ENCODE measurements at places on chromosomes 2 and 18.

GRCh38 chr2:193885419-193885818 is 1690.7 kb upstream of the TMEFF2 start:
- DNase-seq: no peak

GRCh38 chr2:182072861-182073260 is 87.2 kb downstream of the PPP1R1C start:
- no peak for DNase-seq

GRCh38 chr2:212328136-212328535 is 210.5 kb downstream of the ERBB4 start:
- DNase-seq: no peak

GRCh38 chr2:152466980-152467676 is 132.2 kb downstream of the FMNL2 start:
- no peak for DNase-seq

GRCh38 chr2:118761771-118762170 is 85.7 kb downstream of the EN1 start:
- DNase-seq: no peak

DNA sequence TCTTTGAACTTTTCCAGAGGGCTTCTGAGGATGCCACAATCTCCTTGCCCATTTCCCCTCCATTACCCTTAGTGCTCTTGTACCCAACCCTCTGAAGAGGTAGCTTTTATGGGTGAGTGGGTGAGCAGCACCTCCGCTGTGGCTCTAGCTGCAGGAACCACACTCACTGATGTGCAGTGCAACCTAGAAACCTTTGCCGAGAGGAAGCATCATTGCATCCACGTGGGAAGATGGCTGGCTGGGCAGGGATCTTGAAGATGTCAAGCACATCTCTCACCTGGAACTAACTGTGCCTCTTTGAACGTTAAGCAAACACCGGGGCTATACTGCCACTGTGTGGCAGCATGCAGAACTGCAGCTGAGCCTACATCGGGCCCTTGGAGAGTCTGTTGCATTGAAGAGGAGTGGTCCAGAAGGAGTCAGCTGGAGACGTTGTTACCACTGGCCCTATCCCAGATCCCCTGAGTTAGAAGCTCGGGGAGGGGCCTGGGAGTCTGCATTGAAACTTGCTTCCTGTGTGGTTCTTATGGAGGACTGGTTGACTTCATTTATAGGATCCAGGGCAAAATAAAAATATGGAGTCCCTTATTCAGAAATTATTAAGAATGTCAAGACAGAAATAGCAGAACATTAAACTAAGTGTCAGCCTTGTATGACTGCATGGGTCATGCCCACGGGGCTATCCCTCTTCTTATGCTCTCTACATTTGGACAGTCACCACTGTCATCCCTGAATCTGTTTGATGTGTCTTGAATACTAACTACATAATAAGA is 28.7 kb downstream of the IGFBP5 start:
- DNase-seq: peak; percentile 38

- no peak for DNase-seq
These were observed 1071.3 kb upstream of the ZEB2 start for GRCh38 chr2:145591109-145591809.

GRCh38 chr2:233032551-233033320 is at the start of gene NEU2:
Gene NEU2 (plus strand): TSS chr2:233032672. CDS start chr2:233032672, 0 bp downstream.
- DNase-seq: no peak

GRCh38 chr18:46481048-46481846 is 175.8 kb downstream of the LOXHD1 start:
- peak; percentile 11 for DNase-seq

DNA sequence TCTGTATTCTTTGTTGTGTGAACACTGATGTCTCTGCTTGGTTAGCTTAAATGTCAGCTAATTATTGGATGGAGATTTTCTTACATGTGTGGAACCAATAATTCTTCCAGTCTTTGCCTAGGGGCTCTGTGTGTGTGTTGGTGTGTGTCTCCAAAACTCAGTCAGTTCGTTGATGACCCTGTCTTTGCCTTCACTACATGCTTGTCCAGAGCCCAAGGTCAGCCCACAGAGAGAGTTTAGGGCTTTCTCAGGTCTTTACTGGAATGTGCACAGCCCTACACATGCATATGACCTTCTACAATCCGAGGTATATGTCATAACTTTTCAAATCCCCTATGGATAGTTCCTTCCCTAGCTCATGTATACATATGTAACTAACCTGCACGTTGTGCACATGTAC is 74.1 kb upstream of the LDAH start:
- no peak for DNase-seq

GRCh38 chr2:189328848-189329245 is 112.4 kb upstream of the WDR75 start:
- no peak for DNase-seq

- no peak for DNase-seq
These were observed 106.4 kb upstream of the CCDC85A start for GRCh38 chr2:56077359-56077915.

- no peak for DNase-seq
These were observed 373.9 kb upstream of the MC4R start for GRCh38 chr18:60746491-60746890.

DNA sequence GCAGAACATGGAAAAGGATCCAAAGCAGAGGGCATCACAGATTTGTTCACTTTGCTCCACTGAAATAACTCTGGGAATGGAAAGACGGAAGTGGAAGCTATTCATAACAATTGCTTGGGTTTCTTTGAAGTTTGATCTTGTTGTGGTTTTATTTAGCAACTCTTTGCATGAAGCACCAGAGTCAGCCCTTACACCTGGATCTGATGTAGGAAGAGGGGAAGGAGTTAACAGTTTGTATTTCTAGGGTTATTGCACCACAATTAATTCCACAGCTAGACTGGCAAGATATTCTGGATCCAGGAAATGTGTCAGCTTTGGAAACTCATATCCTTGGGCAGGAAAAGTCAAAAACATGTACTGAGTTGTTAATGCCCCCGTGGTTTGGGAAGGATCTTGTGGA is 1143.4 kb downstream of the CNTNAP5 start:
- no peak for DNase-seq

- no peak for DNase-seq
These were observed 1.4 kb downstream of the ATIC start for GRCh38 chr2:215313255-215313613.

DNA sequence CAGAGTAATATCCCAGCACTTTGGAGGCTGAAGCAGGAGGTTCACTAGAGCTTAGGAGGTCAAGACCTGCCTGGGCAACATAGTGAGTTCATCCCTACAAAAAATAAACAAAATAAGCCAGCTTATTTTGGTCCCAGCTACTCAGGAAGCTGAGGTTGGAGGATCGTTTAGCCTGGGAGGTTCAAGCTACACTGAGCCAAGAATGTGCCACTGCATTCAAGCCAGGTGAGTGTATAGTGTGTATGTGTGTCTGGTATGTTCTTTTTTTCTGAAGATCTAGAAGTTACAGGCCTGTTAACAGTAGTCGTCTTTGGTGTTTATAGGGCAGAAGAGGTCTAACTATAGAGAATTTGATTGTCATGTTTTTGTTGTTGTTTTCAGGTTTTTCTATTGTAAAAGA is 40.2 kb downstream of the ZC3H15 start:
- no peak for DNase-seq

DNA sequence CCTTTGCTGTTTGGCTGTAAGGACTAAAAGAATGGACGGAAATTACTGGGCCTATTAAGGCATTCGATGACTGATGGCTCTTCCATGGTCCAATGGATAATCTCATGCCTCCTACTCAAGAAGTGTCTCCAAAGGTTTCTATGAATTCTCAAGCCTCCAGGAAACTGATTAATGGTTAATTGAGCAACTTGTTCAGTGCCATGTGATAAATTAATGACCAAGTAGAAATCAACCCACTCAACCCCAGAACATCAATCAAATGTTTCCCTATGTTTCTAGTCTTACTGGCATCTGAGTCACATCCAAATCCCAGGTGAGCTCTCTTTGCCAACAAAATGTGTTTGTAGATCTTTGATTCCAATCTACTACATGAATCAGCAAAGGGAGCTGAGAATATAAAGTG is 103.6 kb downstream of the NXPH2 start:
- DNase-seq: no peak

DNA sequence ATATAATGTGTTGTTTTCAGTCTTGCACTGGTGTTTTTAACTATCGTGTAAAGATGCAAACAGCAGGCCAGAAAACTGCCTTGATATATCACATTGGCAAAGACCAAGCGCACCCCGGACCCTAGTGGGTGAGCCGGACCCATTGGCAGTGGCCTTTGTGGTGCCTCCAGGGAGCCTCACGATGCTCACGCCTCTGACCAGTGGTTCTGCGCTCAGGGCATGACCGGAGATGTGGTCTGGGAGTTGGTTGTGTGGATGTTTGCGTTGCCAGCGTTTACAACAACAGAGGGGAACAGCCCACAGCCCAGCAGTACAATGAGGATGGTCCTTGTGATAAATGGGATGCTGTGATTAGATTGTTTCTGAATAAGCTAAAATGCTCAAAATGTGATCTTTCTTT is 32.6 kb downstream of the NFATC1 start:
- DNase-seq: no peak

GRCh38 chr2:105617631-105618350 is 126.9 kb upstream of the NCK2 start:
- DNase-seq: no peak

GRCh38 chr2:96389736-96390135 is 54.2 kb downstream of the NCAPH start:
- DNase-seq: no peak

- DNase-seq: no peak
These were observed 196.1 kb downstream of the SETBP1 start for GRCh38 chr18:44876755-44877154.

GRCh38 chr2:30224151-30224550 is 7.2 kb upstream of the LBH start:
- no peak for DNase-seq

GRCh38 chr2:181396256-181397123 is 60.7 kb upstream of the ITGA4 start:
- DNase-seq: no peak

DNA sequence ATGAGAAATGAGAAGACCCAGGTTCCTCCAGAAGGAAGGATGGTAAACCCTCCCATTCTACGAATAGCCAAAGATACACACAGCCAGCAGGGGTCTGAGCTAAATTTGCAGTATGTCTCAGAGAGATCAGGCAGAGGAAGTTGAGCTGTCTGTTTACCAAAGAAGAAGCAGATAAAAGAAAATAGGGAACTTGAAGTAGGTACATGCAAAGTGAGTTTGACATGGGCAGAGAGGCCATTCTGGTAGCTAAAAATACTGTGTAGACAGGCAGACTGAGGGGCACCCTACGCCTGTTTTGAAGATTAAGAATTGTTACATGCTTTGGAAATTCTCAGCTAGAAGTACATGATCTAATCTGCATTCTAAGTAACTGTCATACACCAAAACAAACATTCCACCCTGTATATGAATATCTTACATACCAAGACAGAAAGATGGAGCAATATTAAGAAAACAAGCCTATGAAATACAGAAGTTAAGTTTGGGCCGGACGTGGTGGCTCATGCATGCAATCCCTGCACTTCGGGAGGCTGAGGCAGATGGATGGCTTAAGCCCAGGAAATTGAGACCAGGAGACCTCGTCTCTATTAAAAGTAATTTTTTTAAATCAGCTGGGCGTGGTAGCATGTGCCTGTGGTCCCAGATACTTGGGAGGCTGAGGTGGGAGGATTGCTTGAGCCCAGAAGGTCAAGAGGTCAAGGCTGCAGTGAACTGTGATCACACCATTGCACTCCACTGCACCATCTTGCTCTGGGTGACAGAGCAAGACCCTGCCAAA is 157.9 kb downstream of the ANKRD44 start:
- DNase-seq: no peak

DNA sequence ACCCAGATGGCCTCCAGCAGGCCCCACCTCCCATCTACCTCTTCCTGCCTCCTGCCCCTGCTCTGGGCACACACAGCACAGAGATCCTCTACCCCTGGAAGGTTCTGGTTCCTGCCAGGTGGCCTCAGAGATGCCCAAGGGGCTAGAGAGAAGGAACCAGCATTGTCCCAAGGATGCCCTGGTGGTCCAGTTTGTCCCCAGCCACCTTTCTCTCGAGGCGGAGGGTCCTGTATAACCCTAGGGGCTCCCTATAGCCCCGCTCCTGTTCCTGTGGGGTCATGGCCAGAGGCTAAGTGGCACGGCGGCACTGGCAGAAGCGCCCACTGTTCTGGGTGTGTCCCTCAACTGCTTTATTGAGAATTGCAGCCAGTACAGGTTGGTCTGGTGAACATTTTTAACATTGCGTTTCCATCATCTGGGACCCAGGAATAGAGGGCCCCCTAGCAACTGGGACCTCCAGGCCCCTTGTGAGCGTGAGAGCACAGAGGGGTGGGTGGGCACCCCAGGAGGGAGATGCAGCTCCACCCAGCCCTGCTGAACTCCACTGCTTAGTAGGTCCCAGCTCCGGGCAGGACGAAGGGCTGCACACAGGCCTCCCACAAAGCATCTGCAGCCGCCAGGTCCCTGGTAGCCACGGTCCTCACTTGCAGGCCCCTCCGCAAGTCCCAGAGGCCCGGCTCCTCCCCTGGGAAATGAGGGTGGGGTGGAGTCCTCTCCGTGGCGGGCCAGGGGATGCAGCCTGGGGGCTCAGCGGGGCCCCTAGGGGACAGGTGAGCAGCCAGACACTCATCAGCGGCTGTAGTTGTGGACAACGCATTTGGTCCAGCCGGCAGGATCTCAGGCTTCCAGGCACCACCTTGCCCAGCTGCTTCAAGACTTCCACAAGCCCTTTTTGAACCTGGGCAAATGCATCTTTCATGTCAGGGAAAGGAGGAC is 33.1 kb downstream of the GPC1 start:
- no peak for DNase-seq

GRCh38 chr2:41950666-41950960 is 97.2 kb upstream of the PKDCC start:
- DNase-seq: no peak
